ENCODE measurements at places on chromosomes 12 and 14.

- DNase-seq, result peak; percentile 30
Measured at GRCh38 chr12:64387197-64387816, 3.3 kb downstream of the C12orf56 start.

DNA sequence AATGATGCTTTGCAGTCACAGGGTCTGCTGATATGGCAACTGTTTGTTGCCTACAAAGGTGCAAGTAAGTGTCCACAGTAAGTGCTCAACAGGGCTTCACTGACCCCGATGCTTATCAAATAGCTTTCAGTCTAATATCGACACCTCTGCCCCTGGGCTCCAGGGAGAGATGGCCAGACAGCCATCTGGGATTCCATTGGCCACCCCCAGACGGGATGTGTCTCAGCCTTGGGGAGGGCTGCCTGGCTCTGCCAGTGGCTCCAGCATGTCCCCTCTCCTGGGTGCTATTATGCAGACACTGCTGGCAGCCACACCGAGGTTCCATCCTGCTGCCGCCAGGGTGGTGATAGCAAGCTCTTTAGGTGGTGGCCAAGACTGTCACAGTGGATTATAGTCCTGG, 57.4 kb downstream of the DGLUCY start:
- no peak for DNase-seq

DNA sequence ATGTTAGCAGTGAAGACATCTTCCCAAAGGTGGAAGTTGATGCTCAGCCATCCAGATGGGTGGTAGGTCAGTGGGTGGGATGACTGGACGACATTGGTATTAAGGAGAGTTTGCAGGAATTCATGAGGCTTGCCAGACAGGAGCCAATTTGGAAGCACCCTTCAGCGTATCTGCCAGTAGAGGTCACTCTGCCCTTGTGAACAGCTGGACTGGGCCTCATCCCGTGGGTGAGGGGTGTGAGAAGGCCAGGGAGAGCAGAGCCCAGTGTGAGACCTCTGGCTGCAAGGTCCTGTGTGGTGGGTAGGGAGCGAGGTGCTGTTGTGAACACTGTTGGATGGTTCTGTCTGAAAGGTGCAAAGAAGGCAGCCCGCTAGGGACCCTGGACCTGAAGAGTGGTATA, 37.7 kb downstream of the SLC5A8 start:
- DNase-seq, result no peak

GRCh38 chr14:92577321-92577742, 63.8 kb downstream of the RIN3 start:
- DNase-seq, result no peak

DNA sequence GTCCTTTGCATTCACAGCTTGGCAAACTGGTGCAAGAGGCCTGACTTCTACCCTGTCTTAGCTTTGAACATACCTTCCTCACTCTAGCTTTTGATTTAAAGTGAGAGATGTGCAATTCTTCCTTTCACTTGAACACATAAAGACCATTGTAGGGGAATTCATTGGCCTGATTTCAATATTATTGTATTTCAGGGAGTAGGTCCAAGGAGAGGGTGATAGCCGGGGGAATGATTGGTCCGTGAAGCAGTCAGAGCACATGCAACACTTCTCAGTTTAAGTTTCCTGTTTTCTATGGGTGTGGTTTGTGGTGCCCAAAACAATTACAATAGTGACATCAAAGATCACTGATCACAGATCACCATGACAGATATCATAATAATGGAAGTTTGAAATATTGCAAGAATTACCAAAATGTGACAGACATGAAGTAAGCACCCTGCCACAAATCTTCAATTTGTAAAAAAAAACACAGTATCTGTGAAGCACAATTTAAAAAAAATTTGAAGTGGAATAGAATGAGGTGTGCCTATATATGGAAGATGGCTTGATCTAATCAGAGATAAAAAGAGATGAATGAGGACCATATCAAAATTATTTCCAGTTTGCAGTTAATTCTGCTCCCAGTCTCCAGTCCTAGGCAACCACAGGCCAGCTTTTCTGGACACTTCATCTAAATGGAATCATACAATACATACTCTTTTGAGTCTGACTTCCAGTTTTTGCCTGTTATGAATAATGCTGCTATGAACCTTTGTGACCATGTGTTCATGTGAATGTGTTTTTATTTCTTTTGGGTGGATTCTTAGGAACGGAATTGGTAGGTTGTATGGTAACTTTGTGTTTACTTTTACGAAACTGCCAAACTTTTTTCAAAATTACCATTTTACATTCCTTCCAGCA, 23.2 kb downstream of the BORCS5 start:
- no peak for DNase-seq

GRCh38 chr12:110794623-110795280, 52.0 kb upstream of the CCDC63 start:
- no peak for DNase-seq

DNA sequence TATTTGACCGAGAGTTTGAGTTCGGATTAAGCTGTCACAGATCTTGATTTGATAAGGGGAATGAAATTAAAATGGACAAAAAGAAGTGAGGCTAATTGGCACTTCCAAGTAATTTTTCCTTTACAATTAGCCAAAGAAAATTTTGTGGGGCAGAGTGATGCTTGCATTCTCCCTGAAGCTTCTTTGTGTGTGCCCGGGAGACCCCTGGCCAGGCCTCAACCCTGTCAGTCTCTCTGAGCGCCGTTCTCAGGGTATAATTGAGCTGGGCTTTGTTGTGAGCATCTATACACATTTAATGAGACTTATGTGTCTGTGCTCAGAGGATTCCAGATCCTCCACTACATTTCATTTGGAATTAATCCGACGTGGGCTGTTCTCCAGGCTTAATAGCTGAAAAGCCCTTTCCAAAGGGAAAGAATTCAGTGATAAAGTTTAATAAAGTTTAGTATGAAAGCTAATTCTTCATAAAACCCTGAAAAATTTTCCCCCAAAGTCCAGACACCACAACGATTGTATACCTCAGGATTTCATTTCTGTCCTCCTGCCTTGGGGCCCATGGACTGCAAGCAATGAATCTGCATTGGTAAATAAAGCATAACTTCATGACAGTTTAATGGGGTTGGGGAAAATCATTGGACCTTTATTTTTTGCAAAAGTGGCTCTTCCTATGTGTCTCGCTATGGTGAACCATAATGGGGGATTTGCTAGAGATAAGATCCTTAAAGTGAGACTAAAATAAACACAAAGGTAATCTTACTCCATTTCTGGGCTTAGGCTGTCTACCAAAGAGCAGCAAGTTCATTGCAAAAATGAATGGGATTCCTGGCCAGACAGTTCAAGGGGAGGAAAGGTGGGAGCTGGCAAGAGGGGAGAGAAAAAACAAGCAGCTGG, 292.6 kb downstream of the C12orf75 start:
- no peak for DNase-seq

- peak; percentile 46 for DNase-seq
Measured at GRCh38 chr14:103819503-103820307, 27.7 kb downstream of the PPP1R13B start.
